ENCODE measurements at places on chromosomes 3 and 15. TPM values are rescaled to one million over a fixed set of nuclear protein-coding genes. Genes with fewer than 3 reads are reported as not detected.

The CACNA2D3 gene
- not detected for total RNA-seq

The UQCC5 gene
- 15.5 TPM for total RNA-seq

- DNase-seq = no peak
These were observed 128.0 kb upstream of the ADAMTS9 start for GRCh38 chr3:64815789-64816188.

DNA sequence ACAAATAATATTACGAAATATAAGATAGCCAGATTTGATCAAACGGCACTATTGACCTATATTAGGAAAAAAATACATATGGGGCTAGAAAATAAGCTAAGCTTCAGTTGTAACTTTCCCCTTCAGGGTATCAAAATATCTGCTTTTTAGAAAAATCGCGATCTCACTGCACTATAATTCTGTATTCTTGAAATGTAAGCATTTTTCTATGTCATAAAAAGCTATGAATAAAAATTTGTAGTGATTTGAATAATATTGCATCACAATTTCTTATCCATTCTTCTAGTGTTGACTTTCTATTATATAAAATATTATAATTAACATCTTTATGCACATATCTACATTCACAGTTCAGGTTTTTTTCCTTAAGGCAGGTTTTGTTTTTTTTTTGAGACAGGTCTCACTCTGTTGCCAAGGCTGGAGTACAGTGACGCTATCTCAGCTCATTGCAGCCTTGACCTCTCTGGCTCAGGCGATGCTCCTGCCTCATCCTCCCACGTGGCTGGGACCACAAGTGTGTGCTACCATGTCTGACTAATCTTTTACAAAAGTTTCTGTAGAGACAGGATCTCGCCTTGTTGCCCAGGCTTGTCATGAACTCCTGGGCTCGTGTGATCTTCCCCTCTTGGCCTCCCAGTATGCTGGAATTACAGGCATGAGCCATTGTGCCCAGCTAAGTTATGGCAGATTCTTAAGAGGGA lies 21.6 kb downstream of the EMC4 start:
- no peak for DNase-seq

- no peak for DNase-seq
These were observed 279.9 kb downstream of the EBLN2 start for GRCh38 chr3:73341272-73341935.

DNA sequence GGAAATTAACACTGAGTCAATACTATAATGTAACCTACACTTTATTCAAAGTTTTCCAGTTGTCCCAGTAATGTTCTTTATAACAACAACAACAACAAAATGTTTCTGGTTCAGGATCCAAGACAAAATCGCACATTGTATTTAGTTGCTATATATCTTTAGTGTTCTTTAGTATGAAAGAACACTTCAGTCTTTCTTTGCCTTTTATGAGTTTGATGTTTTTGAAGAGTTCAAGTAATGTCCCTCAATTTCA lies 7.6 kb upstream of the GRAMD1C start:
- no peak for DNase-seq
